ENCODE measurements at places on chromosomes 1 and 21.

- DNase-seq = peak; percentile 71
Observed at GRCh38 chr21:45001134-45002095, 61.6 kb downstream of the SLX9 start.

DNA sequence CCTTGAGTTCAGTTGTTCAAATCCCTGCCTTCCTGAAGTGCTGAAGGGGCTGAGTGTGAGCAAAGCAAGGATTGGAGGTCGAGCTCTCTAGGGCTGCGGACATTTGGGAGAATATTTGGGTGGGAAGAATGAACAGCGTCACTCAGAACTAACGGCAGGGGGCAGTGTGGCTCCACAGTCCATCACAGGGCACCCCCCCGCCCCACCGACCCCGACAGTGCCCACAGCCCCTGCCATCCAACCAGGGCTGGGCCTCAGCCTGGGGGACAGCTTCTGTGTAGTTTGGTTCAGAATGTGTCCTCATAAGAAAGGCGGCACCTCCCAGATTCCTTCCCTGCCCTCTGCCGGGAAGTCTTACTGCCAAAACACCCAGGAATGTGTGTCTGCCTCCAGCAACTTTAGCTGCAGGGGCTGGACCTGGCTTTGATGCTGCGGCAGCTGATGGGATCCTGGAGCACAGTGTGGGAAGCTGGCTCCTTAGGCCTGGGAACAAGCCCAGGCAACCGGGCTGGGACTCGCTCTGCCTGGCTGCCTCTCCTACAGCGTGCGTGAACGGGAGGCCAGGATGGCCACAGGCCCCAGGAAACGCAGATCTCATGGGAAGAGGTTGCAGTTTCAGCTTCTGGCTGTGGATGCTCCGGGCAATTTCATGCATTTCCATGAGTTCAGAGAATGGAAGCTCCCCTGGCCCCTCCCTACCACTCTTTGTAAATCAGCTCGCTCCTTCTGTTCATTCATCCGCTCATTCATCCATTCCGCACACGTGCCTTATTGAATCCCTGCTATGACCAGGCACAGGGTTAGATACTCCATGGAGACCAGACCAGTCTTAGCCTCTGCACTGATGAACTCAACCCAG is 104.9 kb upstream of the TMPRSS2 start:
- DNase-seq = peak; percentile 96

DNA sequence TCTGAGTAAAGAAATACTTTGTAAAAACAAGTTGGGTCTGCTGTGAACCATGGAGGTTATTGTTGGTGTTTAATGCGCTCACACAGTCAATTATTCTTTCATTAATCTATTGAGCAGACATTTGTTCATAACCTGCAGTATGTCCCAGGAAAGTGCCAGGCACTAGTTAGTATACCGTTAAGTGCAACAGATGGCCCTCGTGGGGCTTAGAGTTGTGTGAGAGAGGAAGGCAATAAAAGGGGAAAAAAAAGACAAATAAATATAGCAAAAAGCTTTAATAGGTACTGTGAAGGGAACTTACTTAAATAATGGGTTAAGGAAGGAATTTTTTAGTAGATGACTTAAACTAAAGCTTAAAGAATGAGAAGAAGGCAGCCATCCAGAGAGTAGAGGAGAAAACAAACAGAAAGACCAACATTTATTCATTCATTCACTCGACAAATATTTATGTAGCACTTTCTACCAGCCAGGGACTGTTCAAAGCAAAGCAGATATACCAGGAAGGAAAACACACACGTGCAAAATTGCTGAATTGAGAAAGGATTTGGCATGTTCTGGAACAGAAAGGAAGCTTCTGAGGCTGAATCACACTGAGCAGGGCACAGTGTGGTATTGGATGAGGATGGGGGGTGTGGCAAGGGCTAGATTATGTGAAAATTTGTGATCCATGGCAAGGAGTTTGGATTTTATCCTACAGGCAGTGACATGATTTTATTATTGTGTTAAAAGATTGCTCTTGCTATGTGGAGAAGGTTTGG is 296.1 kb upstream of the SGIP1 start:
- no peak for DNase-seq

DNA sequence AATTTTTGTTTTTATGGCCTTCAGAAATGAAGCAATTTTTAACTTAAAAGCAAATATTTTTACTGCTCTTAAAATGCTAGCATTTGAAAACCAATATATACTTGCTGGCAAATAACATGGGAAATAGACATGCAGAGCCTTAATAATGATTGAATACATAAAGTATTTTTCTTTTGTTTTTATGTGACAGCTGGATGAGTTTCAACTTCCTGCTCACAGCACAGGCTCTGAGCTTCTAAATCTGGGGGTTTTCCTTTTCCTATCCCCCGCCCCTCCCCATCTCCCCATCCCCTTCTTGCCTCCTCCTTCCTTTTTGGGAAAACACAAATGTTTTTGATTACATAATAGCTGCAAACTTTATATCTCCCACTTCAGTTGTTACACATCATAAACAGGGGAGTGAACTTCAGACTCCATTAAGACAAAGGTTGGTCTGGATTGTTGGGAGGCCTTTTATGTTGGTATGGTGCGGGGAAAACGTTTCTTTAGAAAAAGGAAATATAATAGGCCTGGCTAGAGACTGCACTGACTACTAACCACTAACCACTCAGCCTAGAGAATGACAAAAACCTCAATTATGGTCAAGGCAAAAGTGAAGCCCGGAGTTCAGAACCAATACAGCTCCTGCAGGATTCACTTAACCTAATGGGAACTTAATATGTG is 116.1 kb upstream of the GORAB start:
- DNase-seq = no peak

DNA sequence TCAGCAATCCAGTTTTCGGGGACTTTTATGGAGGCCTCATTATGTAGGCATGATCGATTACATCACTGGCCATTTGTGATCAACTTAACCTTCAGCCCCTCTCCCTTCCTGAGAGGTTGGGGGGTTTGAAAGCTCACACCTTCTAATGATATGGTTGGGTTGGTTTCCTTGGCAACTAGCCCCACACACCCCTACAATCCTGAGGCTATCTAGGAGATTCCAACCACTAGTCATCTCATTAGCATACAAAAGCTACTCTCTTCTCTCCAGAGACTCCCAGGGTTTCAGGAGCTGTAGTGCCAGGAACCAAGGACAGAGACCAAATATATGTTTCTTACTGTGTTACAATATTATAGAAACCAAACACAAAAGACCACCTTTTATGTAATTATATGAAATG is 35.2 kb upstream of the ZNF326 start:
- DNase-seq = no peak

- no peak for DNase-seq
Observed at GRCh38 chr1:171420810-171421209, 64.5 kb upstream of the PRRC2C start.

DNA sequence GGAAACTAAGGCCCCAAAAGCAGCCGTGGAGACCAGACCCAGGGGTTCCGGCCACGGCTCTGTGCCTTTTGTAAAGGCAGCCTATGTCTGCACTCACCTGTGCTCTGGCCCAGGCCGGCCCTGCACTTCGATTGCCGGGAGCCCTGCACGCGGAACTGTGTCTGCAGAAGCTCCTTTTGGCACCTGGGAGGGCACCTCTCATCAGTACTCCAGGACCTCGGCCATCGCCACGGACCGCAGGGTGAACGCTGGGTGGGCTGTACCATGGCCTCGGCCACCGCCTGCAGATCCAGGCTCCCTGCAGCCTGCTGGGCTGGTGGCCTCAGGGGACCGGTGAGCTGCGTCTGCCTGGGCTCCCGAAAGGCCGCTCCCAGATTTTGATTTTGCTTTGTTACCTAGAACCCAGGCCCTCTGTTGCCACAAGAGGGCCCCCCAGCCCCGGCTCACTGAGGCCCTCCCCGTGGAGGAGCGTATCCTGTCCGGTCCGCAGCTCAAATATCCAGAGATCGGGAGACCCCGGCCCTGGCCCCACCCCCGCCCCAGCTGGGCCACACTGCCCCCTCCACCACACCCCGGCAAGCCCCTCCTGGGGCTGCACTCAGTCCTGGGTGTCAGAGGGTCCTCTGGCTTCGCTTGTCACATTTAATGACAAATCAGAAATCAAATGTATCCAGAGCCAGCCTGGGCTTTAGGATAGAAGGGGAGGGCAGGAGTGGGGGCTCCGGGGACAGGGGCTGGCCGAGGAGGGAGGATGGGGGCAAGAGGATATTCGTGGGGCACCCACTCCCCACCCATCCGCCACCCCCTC is 60.2 kb upstream of the PDE9A start:
- peak; percentile 22 for DNase-seq

DNA sequence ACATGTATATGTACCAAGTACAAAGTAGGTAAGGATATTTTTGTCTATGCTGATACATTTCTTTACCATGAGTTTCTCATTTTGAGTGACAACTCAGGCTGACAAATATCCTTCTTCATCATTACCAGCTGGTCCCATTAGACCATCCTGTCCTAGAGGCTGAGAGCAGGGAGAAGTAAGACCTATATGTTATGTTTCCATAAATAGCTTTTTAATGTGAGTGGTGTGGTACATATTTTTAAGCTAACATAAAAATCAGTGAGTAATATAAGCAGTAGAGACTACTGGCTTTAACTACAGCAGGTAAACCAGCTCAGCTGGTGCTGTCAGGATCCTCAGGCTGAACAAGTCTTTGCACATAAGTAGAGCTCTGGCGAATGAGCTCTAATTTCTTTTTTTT is 62.4 kb downstream of the CLEC20A start:
- no peak for DNase-seq

DNA sequence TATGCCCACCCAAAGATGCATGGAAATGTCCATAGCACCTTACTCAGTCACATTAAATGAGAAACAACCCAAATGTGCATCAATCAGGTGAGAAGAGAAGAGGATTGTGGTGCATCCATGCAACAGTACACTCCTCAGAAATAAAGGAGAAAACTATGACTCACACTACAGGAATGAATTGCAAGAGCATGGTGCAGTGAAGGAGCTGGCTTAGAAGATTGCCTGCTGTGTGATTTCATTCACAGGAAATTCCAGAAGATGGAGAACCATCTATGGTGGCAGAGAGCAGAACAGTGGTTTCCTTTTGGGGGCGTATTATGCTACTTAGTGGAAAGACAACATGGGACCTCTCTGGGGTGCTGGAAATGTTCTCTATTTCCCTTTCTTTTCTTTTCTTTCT is 278.6 kb upstream of the AJAP1 start:
- no peak for DNase-seq

DNA sequence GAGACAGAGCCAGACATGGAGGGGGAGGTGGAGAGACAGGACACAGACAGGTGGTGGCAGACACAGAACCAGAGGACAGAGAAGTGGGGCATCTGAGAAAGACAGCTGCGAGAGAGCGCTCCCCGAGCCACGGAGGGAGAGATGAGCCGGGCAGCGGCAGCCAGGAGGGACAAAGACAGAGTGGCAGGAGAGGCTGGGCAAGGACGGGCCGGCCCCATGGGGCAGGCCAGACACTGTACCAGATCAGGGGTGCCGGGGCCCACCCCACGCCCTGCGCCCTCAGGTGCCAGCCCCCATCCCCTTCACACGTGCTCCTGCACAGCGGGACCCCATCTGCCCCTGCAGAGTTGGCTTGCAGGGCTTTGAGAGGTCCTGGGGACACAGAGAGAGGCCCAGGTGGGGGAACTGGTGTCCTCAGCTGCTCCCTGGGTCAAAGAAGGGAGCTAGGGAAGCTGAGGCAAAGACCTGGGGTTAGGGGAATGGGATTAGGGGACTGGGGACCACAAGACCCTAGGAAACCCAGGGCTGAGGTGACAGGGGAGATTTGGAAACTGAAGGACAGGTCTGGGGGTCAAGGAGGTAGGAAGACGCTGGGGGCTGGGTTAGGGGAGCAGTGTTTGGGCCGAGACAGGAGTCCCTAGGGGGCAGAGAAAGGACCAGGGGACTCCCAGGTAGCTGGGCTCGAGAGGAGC is 643 bp downstream of the FNDC5 start:
- no peak for DNase-seq

GRCh38 chr1:50603274-50604271 is 180.3 kb upstream of the DMRTA2 start:
- DNase-seq = peak; percentile 21

DNA sequence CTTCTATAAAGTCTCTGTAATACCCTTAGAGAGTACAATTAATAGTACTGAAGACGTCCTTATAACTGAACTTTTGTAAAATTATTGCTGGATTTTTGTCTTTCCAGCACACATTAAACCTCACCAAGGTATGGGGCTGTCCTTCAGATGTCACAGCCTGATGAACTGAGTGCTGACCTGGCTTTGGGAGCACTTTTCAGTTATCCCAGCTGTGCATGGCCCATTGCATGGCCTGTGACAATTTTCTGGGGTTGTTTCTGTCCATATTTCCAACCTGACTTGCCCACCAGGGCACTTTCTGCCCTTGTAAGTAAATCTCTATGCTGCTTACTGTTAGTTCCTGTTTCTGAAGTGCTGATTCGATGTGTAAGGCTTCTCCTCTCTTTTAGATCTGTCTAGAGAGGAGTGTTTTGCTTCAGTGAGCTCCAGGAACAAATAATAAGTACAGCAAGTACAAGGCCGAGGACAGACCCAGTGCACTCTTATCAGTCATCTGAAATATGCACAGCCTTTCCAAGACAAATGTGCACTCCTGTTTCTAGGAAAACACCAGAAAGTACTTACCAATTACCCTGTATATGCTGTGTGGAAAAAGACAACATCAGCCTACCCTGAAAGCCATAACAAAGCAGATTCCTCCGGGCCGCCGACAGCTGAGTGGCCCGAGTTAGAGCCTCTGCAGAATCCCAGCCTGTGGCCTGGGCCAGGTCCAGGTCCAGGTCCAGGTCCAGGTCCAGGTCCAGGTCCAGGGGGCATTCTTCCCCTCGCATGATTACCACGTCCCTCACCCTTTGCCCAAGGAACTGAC is 121.7 kb downstream of the DHRS3 start:
- DNase-seq = no peak

DNA sequence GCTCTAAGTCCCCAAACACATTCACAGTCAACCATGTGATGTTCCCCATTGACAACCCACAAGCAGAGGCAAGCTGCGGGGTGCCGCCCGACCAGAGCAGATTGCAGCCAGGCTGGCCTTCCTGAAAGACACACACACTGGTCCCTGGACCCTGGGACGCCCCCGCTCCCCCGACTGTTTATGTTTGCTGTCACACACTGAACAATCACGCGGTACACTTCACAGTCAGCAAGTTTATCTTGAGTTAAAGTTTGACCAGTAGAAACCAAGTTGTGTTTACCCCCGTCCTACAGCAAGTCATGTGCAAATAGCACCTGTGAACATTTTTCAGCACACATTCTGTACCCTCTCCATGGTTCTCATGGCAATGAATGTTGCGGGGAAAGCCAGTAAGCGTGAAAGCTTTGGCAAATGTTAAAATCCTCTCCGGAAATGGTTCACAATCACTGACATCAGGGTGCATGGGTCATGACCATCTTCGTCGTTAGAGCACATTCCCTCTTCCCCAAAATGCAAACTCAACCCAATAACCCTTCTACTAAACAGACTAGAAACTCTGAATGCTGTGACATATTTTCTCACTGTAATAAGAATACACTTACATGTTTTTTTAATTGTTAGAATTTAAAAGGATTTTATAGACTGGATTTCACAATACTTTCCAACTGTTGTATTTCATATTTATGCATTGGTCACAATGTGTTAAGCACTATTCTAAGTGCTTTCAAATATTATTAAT is 33.3 kb upstream of the IRF2BP2 start:
- DNase-seq = no peak

GRCh38 chr1:95096218-95096841 is 20.8 kb upstream of the TLCD4 start:
- DNase-seq = no peak

- DNase-seq = peak; percentile 45
Observed at GRCh38 chr1:233597489-233597901, 16.4 kb upstream of the KCNK1 start.

Measured in stromal cell of bone marrow (primary cell).